ENCODE measurements at places on chromosomes 16 and 17. TPM values are rescaled to one million over a fixed set of nuclear protein-coding genes. Genes with fewer than 3 reads are reported as not detected.

FBXW10 gene
- not detected for total RNA-seq

TNFRSF17 gene
- total RNA-seq = not detected

NPIPB13 gene
- total RNA-seq = 9.1 TPM

MEIOC gene
- not detected for total RNA-seq

CLEC18A gene
- total RNA-seq = 1.0 TPM

LGALS9 gene
- total RNA-seq = 1.9 TPM

KRT33A gene
- total RNA-seq = not detected

Measured in HCT116 (cell line).